NCI-H187 treated with DMSO at 0.1 percent for 48 hours (cell line): ENCODE measurements at places on chromosomes 2 and 18.

DNA sequence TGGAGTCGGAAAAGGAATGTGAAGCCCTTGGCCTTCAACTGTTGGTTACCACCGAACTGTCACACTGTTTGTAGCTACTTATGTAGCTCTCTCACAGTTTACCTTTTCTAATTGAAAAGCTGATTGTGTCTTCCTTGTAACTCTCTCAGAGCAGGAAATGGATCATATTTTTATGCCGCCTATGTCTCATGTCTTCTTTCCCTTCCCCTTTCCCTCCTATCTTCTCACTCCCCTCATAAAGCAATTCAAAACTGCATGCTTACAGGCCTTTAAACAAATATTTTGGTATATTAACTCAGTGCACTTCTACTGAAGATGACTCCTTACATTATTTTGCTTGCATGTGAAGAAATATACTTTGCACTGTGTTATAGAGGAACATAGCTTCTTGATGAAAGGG lies 6.0 kb downstream of the SLC39A10 start:
- no peak for DNase-seq

- no peak for DNase-seq
These were observed 509.6 kb upstream of the SYT4 start for GRCh38 chr18:43786893-43787292.

DNA sequence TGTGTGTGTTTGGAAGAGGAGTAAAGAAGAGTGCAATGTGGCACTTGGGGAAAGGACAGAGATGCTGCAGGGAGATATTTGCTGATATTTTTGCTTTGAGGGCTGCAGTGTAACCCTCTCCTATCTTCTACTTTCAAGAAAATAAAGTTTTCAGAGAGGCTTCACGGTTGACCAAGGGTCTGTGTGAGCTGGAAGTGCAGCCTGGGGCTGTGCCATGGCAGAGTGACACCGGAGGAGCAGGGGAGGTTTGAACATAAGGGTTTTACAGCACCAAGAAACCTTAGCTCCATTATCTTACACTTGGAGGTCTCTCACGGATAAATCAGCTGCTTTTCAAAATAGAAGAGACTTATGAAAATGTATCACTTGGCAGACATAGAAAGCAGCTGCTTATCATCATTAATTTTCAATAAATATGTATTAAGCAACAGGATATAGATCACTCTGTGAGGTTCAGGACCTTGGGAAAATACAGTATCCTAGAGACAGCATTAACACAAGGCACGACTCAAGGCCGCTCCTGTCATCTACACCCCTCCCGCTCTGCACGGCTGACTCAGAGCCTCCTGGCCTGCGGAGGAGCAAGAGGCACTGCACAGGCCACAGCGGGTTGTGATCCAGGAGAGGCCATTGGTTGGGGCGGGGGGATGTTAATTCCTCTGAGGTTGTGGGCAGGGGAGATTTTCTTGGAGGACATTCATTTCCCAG lies 127.8 kb downstream of the COPS8 start:
- DNase-seq: no peak

DNA sequence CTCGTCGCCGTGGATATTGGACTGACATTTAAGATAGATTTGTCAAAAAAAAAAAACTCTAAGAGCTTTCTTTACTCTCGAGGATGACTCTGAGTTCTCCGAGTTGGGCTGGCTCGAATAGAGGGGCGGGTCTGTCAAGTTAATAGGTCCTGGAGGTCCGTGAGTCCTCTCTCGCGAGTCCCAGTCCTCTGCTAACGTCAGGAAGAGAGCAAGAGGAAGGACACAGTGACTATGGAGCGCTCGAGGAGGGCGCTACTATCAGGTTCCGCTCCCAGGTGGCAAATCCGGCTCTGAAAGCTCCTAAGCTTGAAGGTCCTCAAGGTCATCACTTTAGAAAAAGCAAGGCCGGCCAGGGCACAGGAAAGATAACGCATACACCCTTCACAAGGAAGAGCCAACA lies 404 bp upstream of the AKAIN1 start:
- no peak for DNase-seq

DNA sequence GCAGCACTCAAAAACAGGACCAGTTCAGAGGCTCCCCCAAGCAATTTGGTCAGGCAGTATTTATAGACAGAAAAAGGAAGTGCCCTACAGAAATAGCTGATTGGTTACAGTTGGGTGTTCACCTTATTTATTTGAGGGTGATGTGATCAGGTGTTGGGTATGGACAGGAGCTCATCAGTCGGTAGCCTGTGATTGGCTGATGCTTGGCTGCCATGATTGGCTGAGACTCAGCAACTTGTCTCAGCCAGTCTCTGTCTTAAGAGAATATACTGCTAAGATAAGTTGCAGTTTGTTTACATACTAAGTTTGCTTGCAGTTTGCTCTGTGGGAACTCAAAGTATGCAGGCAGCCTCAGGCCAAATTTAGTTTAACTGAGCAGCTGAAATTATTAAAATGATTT lies 9.4 kb downstream of the ABCG8 start:
- DNase-seq: no peak

GRCh38 chr2:39757156-39757555 lies 21.9 kb downstream of the THUMPD2 start:
- no peak for DNase-seq

GRCh38 chr2:119004602-119005001 lies 62.6 kb downstream of the MARCO start:
- no peak for DNase-seq

DNA sequence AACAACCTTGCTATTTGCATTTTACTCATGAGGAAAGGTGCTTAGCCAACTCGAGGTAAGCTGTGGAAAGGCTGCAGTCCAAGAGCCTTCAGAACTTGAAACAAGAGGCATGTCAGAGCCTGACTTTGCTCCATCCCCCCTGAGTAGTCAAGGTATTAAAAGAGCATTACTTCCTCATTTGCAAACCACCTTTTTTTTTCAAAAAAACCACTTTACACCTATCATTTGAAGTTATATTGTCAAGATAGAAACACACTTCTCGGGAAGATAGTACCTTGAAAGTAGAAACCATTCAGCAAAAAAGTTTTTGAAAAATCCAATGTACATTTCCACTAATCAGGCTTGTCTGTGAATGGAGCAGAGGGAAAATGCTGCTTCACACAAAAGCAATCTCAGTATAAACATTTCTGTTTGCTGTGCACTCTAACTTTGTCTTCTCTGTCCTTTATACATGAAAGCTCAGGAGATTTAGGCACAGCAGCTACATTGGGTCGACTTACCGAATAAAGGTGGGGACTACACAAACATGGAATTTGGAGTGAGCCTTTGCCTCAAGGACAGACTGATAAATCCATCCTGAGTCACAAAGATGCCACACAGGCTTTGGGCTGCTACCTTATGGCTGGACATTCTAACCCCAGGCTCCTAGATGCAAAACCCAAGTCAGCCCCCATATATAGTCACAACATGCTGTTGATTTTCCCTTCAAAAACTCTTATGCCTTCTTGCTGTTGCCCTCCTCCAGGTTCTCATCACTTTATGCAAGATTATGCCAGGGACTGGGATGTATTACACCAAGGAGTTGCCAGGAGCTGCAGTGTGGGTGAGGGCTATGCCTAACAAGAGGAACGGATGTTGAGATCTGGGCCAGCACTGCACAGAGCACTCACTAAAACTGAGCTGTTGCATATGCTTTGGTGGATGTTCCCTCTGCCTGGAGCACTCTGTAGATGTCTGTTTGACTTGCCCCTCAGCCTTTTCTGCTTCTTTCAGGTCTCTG lies 41.4 kb upstream of the EML4 start:
- DNase-seq: no peak
